ENCODE measurements at places on chromosomes 11 and 22.

DNA sequence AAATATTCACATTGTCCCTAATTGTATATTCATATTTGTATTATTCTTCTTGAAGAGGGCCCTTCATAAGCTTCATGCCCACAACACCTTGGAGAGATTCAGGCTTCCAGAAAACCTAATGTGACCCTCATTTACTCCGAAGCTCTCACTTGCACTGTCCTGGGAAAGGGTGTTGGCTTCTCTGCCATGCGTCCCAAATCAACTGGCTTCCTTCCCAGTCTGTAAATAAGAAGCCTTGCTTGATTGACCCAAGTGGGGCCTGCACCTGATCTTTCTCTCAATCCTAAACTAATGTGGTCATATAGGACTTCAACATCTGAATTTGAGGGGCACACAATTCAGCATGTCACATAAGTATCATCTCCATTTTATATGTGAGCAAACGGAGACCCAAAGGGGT, 40.5 kb upstream of the ZBTB16 start:
- no peak for DNase-seq

DNA sequence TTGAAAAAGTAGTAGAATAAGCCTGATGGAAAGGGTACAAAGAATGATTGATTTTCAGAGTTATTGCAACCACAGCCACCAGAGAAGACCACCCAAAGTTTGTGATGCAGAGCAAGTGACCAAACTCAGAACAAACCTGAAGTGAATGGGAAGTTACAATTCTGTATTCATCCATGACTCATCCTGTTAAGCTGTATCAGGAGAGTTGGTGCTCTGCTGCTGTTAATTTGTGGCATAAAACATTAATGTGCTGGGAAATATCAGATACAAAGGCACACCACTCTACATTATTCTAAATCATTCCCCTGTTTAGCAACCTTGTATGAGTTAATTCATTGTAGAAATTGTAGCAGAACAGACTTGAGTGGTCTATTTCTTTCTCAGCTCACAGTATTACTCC, 19.6 kb upstream of the PDGFD start:
- DNase-seq, result no peak

DNA sequence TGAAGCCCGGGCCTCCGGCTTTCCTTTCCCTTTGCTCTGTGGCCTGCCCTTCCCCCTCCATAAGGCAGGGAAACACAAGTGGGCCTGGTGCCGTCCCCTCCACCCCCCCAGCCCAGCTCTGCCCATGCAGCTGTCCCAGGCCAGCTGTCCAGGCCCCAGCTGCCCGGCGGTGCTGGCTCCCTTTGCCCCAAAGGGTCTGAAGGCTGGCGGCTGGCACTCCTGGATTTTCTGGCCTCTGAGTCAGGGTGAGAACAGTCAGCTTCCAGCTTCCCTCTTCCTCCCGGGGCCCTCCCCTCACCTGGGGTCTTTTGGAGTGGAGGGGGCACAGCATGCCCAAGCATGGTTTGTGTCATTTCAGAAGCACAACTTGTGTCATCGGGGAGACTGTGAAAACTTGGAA, 27.8 kb downstream of the CD82 start:
- no peak for DNase-seq

DNA sequence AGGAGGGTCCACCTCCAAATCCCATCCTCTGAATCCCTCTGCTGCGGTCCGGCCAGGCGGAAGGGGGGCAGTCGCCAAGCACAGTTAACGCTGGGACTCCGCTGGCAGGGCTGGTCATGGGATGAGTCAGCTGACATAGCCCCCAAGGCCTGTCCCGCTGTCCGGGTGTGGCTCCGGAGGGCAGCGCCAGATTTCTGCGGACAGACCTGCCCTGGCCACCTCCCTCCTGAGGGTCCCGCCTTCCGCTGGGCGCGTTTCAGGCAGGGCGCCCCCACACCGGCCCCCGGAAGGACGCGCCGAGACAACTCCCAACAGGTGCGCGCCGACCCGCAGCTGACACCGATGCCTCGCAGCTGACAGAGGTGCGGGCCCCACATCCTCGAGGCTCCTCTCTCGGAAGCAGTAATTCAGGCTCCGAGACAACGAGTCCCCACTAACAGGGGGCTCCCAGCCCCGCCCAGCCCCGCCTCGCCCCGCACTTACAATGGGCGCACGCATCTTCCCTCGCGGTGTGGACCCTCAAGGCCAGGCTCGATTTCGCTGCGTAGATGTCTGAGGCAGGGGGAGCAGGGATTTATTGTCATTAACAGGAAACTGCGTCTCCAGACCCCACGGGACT, 607 bp downstream of the PLAAT3 start:
- no peak for DNase-seq
